Astrocyte of the spinal cord (primary cell): ENCODE measurements at places on chromosomes 5 and 9.

DNA sequence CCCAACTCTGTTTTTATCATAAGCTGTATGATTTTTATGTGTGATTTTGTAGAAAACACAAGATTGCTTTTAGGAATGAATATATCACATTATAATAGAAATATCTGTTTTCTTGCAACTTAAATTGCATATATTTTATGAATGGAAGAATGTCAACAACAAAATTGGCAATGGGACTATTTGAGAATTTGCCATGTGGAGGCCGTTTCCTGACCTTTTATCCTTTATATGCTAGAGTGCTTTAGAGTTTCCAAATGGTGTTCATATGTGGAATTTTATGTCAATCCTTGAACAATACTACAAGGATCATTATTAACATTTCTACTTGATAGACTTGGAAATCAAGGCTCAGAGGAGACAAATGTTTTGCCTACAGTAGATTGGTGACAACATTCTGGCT, 34.2 kb downstream of the ITGA1 start:
- DNase-seq = no peak

DNA sequence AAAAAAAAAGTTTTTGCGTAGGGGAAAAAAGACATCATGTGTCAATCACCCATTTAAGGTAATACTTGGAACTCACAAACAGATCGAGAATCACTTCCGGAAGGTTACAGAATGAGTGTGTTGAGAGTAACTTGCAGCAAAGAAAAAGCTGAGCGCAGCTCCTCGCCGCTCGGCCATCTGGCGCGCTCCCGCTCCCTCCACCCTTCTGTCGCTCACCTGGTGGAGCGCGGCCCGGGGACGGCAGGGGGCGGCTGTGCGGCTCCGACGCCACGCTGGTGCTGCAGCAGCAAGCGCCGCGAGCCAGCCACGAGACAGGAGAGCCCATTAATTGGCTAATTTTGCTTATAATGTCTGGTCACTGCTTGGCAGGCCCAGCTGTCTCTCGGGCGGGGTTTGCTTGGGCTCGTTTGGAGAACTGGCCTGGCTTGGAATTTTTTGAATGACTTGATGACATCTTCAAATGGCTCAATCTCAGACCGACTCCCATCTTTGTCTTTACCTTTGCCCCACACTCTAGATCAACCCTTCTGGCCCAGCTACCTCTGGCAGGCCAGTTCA, 601.8 kb downstream of the CCDC171 start:
- no peak for DNase-seq

DNA sequence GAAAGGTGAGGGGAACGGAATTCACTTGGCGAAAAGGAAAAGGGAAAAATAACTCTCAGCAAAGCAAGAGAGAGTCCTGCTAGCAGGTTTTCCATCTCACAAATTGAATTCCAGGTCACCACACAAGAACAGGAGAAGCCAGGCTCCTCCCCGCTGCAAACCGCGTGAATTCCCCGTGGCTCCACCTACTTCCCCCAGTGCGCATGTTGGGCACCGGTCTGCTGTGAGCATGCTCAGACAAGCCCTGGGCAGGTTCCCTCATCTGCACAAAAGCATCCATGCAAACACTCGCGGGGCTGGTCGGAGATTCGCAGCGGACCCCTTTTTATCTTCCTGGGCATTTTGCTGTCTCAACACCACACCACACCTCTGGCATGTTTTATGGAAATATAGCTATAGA, 58.5 kb upstream of the S1PR3 start:
- no peak for DNase-seq

GRCh38 chr9:119689879-119690278, 320.6 kb upstream of the BRINP1 start:
- no peak for DNase-seq

DNA sequence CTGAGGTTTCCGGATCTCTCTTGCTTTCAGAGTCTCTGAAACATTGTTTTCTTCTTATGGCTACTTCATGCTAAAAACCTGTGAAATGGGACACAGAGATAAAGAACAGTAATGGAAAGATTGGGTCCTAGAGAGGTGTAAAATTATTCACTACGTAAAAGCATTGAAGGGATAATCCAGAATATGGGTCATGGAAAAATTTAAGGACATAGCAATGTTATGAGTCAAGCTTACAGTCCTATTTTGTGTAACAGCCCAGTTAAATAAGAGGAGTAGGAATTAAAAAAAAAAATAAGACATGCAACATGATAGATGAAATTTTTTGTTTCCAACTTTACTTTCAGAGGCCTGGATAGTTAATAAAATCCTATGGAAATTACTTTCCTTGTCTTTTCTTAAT, 61.9 kb upstream of the ELL2 start:
- DNase-seq = peak; percentile 55

GRCh38 chr9:117411547-117411946, 3.3 kb downstream of the ASTN2 start:
- DNase-seq = no peak

DNA sequence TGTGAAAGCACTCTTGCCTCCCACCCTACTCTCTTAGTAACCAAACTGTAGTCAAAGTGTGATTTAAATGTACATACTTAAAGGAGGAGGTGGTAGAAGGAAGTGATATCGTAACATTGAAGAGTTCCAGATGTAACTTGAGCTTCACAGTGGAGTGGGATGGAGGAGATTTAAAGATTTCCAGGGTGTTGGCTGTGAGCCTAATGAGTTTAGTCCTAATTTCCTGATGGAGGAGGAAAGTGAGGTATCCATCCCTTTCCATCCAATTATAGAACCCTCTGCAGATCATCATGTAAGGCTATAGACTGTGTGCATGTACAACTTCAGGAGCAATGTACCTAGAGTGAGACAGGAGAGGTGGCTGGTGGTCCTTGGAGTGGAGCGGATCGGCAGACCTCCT, 1163.9 kb upstream of the SEMA6A start:
- DNase-seq = no peak

DNA sequence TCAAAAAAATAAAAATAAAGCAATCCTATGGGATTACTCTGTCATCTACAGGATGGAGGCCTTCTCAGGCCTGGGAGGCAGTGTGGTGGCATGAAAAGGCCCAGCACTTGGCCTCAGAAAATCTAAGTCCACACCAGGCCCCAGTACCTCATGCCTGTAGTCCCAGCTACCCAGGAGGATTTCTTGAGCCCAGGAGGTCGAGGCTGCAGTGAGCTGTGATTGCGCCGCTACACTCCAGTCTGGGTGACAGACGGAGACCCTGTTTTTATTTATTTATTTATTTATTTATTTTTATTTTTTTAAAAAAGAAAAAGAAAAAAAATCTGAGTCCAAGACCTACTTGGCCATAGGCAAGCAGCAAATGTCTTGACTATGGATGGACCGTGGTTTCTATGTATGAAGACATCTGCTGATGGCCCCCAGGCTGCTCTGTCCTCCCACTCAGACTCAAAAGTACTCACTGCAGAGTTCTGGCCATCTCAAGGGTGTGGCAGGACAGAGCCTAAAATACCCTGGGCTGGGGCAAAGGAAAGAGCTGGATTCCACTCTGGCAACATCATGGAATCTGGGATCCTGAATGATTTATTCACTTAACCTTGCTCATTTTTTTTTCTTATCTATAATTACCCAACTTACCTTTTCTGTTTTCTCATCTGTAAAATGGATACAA, 55.0 kb downstream of the ARHGEF37 start:
- DNase-seq = no peak

DNA sequence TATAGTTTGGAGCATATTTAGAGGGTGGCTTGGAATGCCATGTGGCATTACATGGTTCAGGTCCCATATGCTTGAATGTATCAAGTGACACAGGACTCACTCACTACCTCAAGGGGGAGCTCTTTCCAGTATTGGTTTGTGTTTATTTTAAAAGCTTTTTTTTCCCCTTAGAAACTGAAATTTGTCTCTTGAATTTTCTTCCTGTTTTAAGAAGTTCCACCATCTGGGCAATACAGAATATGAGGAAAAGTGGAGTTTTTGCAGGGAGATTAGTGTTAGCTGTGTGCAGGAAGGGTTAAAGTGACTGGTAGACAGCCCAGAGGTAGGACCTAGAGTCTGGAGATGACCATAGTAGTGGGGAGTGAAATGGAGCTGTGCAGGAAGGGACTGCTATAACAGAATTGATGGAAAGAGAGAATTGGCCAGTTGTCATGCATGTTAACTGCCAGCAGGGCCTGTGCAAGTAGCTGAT, 36.6 kb downstream of the CTNNA1 start:
- DNase-seq = peak; percentile 26

- no peak for DNase-seq
These were observed 102.4 kb upstream of the OTULINL start for GRCh38 chr5:14479143-14479696.

- DNase-seq = peak; percentile 68
These were observed 122.4 kb upstream of the NR5A1 start for GRCh38 chr9:124629600-124629999.

DNA sequence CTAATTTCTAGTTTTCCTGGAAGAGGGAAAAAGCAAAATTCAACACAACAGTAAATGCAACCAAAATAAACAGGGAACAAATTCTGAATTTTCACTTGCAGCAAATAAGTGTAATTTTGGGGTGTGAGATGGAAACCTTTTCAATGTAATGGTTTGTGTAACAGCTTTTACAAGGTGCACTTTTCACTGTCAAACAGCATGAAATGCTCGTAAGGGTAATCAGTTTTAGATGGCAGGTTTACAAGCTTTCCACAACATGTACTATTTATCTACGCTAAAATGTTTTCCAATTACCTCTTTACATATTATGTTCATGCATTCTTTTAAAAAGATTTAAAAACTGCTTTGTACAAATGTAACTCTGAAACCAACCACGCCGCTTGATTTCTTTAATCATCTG, 115.3 kb downstream of the RFX3 start:
- no peak for DNase-seq

DNA sequence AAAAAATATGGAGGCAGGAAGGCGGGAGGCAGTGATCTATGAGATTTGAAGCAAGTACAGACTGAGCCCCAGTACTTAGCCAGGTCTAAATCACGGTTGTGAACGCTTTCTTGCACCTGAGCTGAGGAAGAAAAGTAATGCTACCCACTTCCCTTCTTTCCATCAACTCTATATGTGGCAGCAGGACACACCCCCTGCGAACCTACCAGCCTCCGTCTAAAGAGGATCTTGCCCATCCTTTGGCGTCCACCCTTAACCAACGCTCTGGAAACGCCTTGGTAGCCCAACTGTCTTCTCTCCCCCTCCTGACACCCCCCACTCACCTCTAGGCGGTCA, 545 bp downstream of the HMGCS1 start:
- DNase-seq = no peak

DNA sequence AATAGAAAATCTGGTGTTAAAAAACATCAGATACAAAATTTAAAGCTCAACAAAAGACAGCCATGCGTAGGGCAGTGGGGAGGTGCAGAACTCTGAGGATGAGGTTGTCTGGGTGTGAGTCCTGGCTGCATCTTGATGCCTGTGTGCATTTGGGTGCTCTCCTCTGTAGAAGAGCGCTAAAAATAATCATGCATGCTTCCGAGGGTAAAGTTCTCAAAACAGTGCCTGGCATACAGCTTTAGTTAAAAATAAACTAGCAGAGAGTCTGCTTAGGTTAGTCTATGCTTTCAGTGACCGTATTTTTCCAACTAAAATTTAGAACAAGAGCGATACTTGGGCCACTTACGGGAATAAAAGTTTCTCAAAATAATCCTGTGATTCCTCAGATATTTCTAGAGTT, 55.5 kb upstream of the SPATA31C2 start:
- DNase-seq = no peak

GRCh38 chr9:99436616-99437015, 214.5 kb downstream of the SEC61B start:
- DNase-seq = no peak

DNA sequence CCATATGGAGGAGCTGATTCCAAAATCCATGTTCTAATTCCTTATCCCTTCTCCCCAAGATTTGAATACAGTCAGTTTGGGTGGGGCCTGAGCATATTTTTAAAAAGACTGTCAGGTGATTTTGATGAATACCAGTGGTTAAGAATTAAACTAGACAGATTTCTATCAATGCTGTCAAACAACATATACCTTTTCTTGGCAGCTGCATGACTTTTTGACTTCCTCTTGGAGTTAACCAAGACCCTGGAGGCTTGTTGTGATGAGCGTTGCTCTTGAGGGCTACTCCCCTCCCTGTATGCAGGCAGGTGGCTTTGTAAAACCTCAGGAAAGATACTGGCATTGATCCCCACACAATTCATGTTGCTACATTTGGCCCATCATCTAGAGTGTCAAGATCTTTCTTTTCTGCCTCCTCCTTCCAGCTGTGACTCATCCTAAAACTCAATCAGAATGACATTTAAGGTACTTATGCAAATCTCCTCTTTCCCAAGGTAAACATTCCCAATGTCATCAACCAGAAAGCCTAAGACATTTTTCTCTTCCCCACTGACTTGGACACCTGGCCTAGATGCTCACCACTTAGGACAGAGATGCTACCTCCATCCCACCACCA, 61.7 kb downstream of the PPP2R2B start:
- DNase-seq = no peak

- no peak for DNase-seq
These were observed 59.4 kb downstream of the GRAMD2B start for GRCh38 chr5:126482591-126482990.

DNA sequence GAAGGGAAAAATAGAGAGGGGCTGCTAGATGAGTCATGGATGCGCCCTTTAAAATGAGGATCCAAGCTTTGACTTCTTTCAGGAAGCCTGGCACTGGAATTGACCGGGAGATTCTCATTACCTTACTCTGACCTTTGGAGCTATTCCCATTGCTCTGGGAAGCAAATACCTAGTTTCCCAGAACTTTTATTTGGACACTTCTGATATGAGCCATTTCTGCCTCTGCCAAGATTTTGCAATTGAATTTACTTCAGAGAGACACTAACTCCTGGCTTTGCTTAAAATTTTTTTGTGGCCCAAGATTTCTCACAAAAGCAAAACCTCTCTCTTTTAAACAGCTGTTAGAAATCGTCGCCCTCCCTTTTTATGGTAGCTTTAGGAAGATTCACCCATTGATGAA, 15.7 kb upstream of the AGXT2 start:
- DNase-seq = no peak

- DNase-seq = no peak
These were observed 30.4 kb upstream of the SYNPO start for GRCh38 chr5:150609843-150610584.

DNA sequence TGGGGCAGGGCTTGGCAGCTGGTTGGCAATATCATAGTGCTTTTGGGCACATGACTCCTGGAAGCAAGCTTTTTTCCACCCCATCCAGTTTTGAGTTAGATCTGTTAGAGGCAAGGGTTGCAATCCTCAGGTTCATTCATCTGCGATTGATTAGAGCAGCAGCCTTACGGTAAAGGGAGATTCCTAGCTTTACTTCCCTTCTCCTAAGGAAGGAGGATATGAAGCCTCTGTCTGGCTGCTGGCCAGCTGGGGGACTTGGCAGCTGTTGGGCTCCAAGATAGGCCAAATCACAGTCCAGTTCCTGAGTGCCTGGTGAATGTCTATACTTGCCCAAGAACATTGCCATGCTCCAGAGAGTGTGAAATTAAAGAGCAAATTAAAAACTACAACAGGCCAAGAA, 113.4 kb upstream of the CCNH start:
- DNase-seq = peak; percentile 9

- DNase-seq = no peak
These were observed 121.5 kb downstream of the FEM1C start for GRCh38 chr5:115423051-115423450.

GRCh38 chr5:72540759-72541438, 33.7 kb upstream of the ZNF366 start:
- DNase-seq = no peak
